H9 (cell line): ENCODE measurements at places on chromosomes 12 and 14.
A peak's percentile ranks its signal among the peaks of the same experiment; 100 is the strongest.

DNA sequence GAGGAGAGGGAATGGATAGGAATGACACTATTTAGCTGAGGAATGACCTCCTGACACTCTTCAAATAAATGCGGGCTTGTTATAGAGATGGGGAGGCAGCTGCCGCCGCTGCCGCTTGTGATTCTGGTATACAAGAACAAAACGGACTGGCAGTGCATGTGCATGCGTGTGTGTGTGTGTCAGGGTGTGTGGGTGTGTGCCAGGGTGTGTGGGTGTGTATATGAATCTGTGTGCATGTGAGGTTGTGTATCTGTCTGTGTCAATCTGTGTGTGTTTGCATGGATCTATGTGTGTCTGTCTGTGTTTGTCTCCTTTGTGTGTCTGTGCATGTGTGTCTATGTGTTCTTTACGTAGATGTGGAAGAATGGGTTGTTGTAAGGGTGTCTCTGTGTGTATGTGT, 26.0 kb upstream of the LHX5 start:
- DNase-seq: no peak

DNA sequence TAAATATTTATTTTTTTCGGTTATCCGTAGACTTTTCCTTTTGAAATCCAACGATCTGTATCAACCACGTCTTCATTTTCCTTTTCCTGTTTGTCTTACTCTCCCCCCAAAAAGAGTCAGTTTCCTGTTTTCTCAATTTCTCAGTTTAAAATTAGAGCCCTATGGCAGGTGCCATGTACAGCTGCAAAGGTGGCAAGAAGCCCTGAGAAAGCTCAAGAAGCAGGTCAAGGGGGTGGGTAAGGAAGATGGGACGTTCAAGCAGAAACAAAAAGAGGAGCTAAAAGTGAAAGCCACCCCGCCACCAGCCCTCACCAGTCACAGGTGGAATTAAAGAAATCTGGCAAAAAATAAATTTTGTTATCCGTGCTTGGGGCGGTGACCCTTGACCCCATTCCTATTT, 26.7 kb downstream of the SLC35E3 start:
- DNase-seq: no peak

- DNase-seq: no peak
Observed at GRCh38 chr12:95634622-95635621, 83.6 kb upstream of the USP44 start.

DNA sequence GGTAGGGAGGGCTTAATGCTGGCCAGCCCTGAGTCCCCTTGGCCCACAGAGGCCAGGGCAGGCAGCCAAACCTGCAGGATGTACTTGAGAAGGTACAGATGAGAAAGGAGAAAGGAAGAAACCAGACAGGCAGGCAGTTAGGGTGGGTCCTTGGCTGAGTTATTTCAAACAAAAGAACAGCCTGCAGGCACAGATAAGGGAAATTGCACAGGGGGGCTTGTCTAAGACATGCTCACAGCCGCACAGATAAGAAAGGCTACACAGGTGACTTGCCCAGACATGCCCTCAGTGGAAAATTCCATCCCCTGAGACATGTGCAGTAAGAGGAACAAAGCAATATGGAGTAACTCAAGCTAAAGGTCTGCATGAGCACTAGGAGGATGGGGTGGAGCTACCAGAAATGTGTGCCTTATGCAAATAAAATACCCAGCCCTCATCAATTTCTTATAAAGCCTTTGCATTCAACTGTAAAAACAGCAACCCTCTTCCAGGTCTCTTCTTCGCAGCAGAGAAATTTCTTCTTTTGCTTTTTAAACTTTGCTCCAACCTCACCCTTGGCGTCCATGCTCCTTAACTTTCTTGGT, 158.2 kb upstream of the RGS6 start:
- DNase-seq: no peak

DNA sequence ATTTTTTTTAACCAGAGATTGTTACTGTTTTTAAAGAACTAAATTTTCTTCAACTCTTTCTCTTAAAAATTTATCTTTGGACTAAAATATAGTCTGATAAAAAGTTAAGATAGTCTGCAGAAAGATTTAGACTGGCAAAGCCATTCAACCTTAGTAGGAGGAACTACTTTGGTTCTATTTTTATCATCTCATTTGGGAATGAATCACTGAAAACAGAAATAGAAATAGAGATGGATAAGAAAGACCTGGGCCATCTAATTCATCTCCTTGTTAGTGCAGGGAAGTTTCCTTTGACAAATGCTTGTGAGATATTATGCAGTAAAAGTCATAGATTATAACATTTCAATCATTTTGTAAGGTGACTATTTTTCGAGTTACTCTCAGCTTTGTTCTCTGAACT, 263.2 kb upstream of the NPAS3 start:
- no peak for DNase-seq

- no peak for DNase-seq
Observed at GRCh38 chr12:69544087-69544486, 41.2 kb upstream of the CCT2 start.

DNA sequence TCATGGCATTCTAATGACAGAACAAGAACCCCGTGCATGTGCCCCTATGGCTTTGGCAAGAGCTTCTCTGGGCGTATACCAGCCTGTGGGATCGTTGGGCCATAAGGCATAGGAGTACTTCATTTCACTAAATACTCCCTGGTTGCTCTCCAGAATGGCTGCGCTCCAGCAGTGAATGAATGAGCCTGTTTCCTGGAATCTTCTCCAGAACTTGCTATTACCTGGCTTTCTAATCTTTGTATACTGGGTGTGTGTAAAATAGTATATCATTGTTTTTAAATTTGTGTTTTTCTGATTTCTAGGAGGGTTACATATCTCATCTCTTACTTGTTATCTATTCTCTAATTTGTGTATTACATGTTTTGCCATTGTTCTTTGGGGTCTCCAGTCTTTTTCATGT, 28.6 kb upstream of the EMP1 start:
- DNase-seq: no peak

DNA sequence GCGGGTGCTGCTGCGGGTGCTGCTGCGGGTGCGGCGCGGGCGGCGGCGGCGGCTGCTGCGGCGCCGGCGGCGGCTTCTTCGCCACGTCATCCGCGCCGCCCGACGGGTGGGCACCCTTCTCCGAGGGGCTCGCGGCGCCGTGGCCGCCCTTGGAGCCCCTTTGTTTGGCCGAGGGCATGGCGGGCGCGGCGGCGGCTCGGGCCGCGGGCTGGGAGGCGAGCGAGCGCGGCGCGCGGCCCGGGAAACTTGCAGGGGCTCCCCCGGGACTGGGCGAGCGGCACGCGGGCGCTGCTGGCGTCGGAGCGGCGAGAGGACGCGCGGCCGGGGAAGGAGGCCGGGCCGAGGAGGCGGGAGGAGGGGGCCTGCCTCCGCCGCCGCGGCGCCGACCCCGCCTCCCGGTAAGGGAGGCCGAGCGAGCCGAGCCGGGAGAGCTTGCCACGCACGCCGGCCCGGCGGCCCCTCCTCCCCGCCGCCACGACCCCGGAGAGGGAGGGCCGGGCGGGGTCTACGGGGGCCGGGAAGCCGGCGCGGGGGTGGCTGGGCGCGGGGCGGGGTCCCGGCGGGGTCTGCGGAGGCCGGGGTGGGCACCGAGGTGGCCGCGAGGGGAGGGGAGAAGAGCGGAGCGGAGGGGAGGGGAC, at the start of gene CKAP4:
TSS of gene CKAP4 (minus strand) at position 347 of the 638 bp plus-strand sequence. CDS start at position 178, 169 bp downstream.
- DNase-seq: peak; percentile 74

DNA sequence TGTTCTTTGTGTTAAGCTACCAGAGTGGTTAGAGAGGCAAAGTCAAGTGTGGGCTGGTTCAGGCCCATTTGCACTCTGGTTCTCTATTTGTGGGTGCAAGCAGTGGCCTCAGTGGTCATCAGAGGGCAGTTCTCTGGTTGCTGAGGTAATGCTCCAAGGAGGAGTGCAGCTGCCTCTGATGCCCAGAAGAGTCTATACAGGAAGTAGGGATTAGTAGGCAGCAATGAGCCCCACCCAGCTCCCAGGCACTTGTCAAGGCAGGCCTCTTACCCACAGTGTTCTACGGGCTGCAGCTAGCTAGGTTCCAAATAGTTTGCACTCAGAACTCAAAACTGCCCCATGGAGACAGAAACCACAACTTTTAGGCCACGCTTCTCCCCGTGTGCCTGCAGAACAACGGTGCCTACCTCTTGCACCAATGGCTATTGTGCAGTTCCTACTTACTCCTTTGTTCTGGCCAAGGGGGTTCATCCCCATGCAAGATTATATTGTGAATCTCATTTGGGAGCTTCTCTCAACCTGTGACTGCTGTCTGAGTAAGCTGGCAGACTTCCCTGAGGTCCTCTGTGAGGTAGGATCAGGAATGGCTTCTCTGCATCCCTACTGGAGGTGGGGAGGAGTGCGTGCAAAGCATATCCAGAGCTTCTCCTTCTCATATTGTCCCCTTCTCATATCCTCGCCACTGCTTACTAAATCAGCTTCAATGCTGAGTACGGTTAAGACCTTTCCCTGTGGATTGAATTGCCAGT, 410.3 kb upstream of the LMO3 start:
- no peak for DNase-seq

GRCh38 chr14:100578552-100578951, 8.7 kb downstream of the BEGAIN start:
- no peak for DNase-seq

DNA sequence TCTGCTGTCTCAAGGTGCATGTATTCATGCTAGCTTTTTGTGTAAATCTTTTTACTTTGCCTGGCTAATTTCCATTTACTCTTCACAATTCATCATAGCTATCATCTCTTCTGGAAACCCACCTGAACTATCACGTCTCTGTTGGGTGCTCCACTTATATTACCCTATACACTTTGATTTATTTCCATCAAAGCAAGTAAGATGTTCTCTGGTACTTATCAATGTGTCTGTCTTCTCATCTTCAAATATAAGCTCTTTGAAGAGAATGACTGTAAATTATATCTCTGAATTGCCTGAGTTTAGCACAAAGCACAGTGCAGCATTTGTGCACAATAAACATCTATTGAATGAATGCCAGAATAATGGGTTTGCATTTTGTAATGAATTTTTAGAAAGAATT, 1129.7 kb downstream of the LRFN5 start:
- DNase-seq: no peak

DNA sequence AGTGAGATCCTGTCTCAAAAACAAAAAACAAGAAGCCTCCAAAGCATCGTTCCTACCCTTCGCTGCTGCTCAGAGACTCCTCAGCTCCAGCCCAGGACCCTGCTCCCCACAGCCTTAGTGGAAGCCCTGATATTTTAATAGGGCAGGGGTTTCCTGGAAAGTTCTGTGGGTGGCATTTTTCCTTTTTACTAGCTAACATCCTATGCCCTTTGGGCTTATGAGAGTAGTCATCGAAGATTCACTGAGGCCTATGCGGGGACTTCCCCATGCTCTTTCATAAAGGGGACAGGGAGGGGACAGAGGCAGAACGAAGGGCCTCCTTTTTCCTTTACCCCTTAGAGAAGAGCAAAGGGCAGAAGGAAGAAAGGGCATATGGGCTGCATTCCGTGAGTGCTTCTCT, 8.3 kb downstream of the LAG3 start:
- DNase-seq: no peak

- no peak for DNase-seq
Observed at GRCh38 chr12:113762155-113762881, 203.8 kb downstream of the RBM19 start.

GRCh38 chr12:38540156-38540555, 223.6 kb downstream of the ALG10B start:
- DNase-seq: no peak

DNA sequence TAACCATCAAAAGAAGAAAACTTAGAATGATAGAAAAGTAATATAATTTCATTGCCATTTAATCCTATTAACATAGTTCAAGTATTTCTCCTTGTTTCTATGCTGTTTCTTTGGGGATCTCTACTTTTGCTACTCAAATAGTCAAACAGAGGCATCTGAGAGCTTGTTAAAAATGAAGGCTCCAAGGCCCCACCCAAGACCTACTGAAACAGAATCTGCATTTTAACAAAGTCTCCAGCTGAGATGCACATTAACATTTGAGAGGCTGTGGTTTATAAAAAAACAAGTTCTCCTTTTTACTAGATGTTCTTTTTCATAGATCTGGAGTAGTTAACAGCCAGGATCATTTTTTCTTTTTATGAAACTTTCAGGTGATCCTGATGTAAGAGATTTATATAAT, 31.8 kb downstream of the PPFIA2 start:
- DNase-seq: no peak

DNA sequence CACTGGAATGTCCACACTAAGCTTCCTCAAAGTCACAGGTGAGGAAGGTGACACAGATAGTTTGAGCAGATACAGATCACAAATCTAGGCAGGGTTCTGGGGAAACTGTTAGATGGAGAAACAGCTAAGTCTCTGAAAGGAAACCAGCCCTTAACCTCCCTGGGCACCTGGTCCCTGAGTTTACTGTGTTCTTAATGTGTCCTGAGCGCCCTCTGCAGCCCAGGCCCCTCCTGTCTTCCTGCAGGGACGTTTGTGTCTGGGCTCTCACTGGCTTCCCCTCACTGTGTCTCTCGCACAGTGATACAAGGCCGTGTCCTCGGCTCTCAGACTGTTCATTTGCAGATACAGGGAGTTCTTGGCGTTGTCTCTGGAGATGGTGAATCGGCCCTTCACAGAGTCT, 684.3 kb downstream of the TMEM121 start:
- DNase-seq: no peak

DNA sequence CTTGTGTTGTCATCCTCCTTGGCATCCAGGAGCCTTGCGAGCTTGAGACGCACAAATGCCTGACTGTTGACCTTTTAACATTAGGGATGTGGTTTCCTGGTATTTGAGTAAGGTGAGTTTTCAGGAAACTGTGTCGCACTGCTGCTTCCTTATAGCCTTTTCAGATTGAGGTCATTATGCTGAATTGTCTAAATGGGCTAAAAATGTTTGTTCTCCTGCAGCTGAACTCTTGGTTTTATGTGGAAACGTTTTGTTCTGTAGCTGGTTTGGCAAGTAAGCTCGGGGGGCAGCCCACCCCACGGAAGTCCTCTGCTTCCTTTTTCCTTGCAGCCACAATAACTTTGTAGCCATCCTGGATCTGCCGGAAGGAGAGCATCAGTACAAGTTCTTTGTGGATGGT, 5.7 kb downstream of the PRKAB1 start:
- no peak for DNase-seq

DNA sequence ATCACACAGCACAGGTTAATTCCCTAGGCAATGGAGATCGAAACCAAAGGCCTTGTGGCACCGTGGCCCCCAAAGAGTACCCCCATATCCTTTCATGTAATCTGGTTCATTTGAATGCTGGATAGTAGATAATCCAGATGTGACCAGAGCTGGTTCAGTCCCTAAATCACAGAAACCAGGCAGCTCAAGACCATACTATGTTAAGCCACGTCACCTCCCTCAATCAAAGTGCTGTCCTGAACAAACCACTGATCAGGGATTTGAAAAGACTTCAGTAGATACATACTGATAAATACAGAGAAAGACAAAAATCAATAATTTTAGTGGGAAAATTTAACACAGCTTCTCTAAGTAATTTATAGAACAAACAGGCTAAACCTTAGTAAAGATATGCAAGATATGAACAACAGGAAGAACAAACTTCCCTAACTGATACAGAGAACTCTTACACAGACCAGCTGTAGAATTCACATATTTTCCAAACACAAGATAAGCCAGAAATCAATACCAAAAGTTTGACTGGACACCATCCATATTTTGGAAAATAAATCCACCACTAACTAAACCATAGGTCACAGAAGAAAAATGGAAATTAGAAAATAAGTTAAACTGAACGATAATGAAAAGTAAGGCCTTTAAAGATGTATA, 67.1 kb downstream of the BCAT1 start:
- DNase-seq: no peak
